ENCODE measurements at places on chromosomes 1 and 21.

DNA sequence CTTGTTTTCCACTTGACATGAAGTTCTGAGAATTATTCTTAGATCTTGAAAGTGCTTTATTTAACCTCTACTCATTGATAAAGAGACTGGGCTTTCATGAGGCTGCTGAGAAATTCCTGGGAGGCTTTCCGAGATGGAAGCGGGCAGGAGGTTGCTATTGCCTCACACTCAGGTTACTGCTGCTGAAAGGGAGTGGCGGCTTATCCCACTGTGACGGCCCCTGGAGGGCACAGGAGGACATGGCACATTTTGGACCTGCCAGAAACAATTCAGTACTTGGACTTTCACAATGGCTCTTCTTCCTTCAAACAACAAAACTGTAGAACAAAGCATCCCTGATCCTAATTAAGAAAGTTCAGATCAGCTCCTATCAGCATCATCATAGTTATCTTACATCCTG is 16.2 kb upstream of the MARK1 start:
- DNase-seq = no peak

- no peak for DNase-seq
Measured at GRCh38 chr1:40901886-40902852, 40.0 kb upstream of the CITED4 start.

DNA sequence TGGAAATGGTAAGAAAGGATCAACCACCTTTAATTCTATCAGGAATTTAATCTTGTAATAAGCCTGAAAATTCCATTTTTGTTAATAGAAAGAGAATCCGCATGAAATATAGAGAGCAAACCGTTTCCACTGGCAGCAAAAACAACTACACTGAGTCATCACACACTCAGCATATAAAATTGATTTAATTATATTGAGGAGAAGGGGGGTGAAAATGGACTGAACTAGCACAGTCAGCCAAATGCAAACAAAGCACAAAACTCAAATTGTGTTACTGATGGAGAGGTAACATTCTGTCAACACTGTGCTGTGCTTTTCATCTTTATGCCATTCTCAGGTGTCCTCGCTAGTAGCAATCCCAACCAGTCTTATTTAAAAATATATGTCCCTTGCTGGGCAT is 1583.9 kb downstream of the MRPL39 start:
- peak; percentile 81 for DNase-seq

- DNase-seq = no peak
Measured at GRCh38 chr21:36030581-36031189, 29.6 kb downstream of the SETD4 start.

GRCh38 chr1:9413071-9413876 is 120.6 kb downstream of the SPSB1 start:
- DNase-seq = no peak

DNA sequence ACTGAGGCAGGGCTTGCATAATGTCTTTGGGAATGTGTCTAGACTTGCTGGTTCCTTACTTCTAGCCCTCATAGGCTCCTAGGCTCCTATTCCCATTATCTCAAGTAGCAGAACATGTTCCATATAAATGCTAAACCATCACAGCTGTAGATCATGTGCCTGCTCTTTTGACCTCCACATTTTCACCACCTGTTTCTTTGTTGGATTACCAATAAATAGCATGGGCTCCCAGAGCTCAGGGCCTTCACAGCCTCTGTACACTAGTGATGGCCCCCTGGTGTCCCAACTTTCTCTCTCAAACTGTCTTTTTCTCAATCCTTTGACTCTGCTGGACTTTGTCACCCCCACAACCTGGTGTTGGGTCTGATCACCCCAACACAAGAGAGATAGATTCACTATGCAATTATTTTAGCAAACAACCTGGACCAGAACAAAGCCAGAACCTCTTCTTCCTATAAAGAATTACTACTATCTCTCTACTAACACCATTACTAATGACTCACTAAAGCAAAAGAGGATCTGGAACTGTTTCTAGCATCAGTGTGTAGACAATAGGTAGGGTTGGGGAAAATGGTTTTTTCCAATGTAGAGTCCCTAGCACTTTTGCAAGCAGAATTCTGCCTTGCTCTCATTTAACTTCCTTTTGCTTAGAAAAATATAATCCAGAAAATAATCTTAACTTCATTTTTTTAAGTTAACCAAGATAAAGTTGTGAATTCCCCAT is 51.7 kb downstream of the WLS start:
- DNase-seq = no peak

GRCh38 chr1:244296003-244296402 is 155.7 kb downstream of the ADSS2 start:
- DNase-seq = no peak

- no peak for DNase-seq
Measured at GRCh38 chr1:160971618-160972056, 17.0 kb upstream of the ITLN2 start.

DNA sequence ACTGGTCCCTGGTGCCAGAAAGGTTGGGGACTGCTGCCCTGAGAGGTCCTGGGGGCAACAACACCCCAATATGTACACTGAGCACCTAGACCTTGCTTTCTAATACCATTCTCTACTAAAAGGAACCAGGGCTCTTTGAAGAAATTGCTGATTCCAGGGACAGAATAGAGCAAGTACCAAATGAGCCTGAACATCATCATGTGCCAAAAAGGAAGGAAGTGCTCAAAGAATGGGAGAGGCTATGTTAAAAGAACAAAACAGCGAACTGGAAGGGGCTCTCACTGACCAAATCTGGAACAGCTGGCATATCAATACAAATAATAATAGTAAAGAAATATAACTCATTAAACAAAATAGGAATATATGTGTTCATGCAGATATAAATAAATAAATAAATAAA is 50.8 kb downstream of the PIK3R3 start:
- DNase-seq = no peak

DNA sequence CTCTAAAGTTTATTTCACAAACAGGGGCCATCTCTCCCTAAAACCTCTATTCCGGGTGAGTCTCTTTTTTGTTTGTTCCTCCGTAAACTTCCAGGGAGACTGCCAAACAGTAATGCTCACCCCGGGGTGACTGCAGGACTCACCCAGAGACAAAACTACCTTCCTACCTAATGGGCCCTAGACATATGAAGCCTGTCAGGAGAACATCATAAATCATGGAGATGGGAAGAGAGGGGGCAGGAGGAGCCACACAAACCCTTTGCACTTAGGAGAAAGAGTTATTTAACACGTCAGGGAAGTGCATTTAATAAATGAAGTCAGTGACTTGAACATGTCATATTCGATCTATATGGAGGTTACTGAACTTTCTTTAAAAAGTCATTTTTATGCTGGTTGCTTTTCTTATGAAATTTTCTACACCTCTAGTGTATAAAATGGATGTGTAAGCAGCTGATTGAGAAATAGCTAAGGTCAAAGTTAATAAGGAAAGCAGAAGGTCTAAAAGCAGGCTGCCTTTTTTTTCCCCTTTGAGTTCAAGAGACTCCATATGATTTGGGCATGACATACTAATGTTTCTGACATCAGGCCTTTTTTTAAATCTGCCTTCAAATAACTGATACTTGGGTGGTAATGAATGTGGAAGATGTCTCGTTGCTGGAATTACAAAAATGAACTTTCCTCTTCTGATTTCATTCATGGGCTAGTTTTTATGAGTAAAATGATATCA is 286.9 kb upstream of the USP25 start:
- DNase-seq = no peak

- DNase-seq = no peak
Measured at GRCh38 chr1:20698195-20698910, 19.5 kb downstream of the KIF17 start.

- DNase-seq = no peak
Measured at GRCh38 chr21:33418691-33419090, 15.5 kb downstream of the IFNGR2 start.

GRCh38 chr1:243801378-243801777 is 48.7 kb downstream of the AKT3 start:
- no peak for DNase-seq

DNA sequence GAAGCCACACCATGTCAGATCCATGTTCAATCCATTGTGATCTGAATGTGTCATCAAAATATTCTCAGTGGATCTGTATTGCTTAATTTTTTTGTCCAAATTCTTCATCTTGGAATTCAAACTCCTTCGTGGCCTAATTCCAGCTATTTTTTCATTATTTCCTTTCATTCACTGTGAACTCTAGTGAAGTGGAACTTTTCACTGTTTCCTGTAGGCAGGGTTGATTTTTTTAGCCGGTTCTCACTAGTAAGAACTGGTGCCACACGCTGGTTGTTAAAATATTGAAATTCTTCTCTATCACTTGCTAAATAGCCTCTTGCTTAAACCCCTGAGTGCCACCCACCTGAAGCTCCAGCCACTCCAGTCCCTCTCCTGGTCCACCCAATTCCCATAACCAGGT is 7.6 kb upstream of the S100A11 start:
- DNase-seq = no peak

DNA sequence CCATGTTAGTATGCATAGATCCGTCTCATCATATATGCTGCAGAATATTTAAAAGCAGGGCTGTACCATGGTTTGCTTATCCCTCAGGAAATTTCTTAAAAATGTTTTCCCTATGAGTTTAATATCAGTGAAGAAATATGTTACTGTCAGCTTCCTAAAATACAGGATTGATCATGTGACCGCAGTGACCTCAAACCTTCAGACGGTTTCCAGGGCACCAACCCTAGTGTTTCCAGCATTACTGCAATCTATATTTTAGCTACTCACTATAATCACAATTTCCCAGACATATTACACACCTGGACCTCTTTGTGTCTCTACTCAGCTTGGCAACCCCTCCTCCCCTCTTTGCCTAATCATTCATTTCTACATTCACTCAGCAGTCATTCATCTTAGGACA is 7.7 kb upstream of the SDHB start:
- no peak for DNase-seq

Data from NCI-H1092 treated with DMSO at 0.1 percent for 48 hours (cell line).